Fibroblast of villous mesenchyme (primary cell): ENCODE measurements at places on chromosomes 2 and 18. TPM values are rescaled to one million over a fixed set of nuclear protein-coding genes. Genes with fewer than 3 reads are reported as not detected.

The SPP2 gene
- not detected in 2 replicates for total RNA-seq

The C2orf78 gene
- total RNA-seq, result not detected in 2 replicates

The MBOAT2 gene
- total RNA-seq, result 33.5 and 72.5 TPM in 2 replicates

The AQP12A gene
- total RNA-seq, result not detected in 2 replicates

The CTAGE1 gene
- 0.43 TPM in 1 of 2 replicates, not detected in the other for total RNA-seq

GRCh38 chr2:55888936-55889335 is 34.6 kb downstream of the EFEMP1 start:
- no peak for DNase-seq

- no peak for DNase-seq
Observed at GRCh38 chr18:9824952-9825371, 60.8 kb upstream of the TXNDC2 start.

DNA sequence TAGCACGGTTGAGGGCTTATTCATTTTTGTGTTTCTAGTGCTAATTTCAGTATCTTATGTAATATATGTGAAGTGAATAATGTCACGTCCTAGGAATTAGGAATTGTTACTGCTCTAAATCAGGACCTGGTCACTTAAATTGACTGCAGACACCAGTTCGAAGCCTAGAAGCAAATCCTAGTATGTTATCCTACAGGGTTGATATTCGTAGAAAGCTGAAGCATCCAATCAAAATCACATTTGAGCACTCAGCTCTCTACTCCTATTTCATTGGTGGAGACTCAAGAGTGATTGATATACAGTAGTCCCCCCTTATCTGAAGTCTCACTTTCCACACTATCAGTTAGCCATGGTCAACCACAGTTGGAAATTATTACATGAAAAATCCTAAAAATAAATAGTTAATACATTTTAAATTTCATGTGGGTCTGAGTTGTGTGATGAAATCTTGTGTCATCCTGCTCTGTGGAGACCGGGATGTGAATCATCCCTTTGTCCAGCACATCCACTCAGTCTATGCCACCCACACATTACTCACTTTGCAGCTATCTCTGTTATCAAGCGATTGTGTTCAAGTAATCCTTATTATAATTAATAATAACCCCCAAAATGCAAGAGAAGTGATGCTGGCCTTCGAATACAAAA is 35.2 kb upstream of the SCN9A start:
- DNase-seq, result peak; percentile 73

GRCh38 chr2:61288070-61288841 is 126.3 kb downstream of the C2orf74 start:
- peak; percentile 50 for DNase-seq

- DNase-seq, result peak; percentile 52
Observed at GRCh38 chr2:28627722-28628480, 123.7 kb upstream of the PPP1CB start.

- DNase-seq, result no peak
Observed at GRCh38 chr18:22115573-22115972, 53.8 kb upstream of the GATA6 start.

DNA sequence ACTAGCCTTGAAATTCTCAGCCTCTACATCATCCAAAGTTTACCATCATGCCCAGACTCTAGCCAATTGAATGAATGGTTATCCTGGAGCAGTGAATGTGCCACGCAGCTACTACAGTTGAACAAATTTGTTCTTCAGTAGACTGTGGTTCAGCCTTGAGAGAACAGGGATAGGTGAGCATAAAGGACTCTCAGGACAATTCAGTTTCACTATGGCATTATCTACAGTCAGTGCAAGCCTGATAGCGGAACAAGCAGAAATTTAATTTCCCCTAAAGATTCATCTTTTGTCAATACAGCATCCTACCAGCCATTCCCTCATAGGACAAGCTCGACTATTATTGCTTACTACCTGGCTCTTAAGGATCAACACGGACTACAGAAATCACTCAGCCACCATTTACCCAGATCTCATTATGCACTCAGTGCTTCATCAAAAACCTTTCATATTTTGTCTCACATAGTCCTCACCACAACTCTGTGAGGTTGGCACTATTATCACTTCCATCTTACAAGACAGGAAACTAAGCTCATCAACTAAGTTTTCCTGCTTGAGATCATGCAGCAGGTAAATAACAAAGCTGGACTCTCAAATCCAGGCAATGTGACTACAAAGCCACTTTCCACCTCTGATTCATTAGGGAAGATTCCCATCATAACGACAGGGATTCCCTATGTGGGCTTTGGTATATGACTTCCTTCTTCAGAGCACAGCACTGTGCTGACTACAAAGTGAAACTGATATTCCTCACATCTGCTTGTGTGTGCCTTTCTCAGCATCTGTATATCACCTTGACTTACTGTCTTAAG is 181.5 kb upstream of the ACVR2A start:
- no peak for DNase-seq

DNA sequence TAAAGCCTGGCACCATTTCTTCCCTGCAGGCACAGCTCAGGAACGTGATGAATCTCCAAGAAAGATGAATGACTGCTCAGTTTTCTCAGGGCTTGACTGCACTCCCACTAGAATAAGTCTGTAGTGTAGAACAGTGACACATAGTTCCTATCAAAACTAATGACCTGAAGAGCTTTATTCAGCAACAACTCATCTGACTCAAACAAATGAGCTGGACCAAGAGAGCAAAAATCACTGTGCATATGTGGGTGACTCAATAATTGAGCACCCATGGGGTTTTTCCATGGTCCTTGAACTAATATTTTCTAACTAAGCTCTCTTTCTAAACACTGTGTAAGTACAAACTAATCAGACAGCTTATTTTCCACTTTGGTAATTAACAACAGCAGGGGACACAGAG is 61.1 kb upstream of the XDH start:
- peak; percentile 4 for DNase-seq

- no peak for DNase-seq
Observed at GRCh38 chr18:63591725-63592124, 4.6 kb downstream of the SERPINB13 start.

DNA sequence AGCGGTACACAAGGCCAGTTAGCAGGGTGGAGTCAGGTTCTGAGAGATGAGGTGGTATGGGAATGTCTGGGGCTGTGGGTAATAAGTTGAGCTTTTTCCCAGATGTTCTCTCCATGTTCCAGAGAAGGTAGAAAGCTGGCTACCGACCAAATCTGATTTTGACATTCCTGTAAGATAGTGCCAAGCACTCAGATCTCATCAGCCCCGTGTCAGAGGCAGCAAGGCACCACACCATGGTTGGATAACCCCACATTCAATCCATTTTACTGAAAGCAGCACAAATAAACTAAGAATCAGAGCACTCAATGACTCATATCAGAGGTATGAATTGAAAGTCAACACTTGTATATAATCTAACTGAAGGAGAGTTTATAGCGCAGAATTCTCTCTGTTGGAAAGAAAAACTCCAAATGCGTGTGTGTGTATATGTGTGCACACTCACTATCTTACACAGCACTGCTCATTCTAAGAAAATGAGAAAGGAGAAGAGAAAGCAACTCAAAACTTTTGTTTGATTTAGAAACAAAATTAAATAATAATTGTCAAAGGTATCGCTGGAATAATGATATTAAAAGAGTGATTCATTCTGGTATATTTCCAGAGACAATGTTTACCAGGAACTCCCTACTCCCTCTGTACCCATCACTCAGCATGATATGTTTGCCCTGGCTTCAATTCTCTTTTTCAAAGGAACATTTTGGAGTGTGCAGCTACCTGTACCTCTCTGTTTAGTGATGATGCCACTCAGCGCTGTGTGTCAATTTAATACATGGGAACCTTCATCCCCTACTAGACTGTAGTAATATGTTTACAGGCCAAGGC is 375.1 kb upstream of the ID2 start:
- DNase-seq, result peak; percentile 53

DNA sequence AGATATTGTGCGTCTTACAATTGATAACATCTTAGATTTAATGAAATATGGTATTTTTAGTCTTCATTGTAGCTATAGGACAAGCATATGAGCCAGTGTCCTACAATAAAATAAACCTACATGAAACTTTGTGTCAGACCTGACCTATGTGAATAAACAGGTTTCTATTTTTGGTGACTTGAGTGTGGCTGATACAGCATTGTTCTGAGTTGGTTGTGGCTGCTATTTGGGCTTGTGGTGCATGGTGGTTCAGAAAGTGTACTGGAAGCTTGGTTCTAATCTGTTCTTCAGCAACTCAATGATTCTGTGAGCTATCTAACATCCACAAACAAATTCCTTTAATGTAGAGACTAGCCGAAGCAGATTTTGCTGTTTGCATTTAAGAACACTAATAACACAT is 64.9 kb upstream of the MAP2 start:
- DNase-seq, result no peak

GRCh38 chr2:96890726-96891385 is 21.0 kb upstream of the SEMA4C start:
- DNase-seq, result peak; percentile 23

GRCh38 chr2:27596627-27597026 is 13.8 kb downstream of the ZNF512 start:
- peak; percentile 51 for DNase-seq

- no peak for DNase-seq
Observed at GRCh38 chr2:24832073-24832461, 38.8 kb downstream of the CENPO start.

- no peak for DNase-seq
Observed at GRCh38 chr2:11100976-11101375, 54.3 kb upstream of the SLC66A3 start.
